ENCODE measurements at places on chromosomes 6 and 20.

GRCh38 chr20:8505476-8506200, 373.6 kb downstream of the PLCB1 start:
- DNase-seq = no peak

DNA sequence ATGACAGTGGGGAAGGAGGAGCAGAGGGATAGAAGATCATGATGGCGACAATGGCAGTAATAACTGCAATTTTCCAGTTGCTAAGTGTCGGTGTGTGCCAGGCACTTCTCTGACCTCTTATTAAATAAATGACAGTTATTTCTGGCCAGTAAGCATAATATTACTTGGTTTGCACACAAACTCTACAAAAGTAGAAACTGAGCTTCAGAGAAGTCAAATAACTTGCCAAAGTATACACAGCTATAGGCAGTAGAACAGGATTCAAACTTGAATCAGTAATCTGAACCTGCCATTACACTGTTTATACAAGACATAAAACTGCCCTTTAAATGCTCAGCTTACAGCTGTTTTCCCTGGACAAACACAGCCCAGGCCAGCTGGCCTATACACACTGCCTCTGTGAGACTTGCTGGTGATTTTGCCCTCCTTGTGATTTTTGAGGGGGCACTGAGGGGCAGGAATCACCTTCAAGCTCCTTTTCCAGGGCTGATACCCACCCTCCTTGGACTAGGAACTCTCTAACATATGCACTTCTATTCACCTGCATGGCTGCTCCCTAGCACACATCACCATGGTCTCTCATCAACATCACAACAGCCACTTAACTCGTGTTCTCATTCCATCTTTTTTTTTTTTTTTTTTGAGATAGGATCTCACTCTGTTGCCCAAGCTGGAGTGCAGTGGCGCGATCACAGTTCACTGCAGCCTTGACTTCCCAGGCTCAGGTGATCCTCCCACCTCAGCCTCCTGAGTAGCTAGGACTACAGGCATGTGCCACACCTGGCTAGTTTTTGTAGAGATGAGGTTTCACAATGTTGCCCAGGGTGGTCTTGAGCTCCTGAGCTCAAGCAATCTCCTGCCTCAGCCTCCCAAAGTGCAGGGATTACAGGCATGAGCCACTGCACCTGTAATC, 63.6 kb downstream of the SLC23A2 start:
- DNase-seq = no peak

- DNase-seq = no peak
These were observed 317.3 kb upstream of the CNR1 start for GRCh38 chr6:88483424-88483823.

DNA sequence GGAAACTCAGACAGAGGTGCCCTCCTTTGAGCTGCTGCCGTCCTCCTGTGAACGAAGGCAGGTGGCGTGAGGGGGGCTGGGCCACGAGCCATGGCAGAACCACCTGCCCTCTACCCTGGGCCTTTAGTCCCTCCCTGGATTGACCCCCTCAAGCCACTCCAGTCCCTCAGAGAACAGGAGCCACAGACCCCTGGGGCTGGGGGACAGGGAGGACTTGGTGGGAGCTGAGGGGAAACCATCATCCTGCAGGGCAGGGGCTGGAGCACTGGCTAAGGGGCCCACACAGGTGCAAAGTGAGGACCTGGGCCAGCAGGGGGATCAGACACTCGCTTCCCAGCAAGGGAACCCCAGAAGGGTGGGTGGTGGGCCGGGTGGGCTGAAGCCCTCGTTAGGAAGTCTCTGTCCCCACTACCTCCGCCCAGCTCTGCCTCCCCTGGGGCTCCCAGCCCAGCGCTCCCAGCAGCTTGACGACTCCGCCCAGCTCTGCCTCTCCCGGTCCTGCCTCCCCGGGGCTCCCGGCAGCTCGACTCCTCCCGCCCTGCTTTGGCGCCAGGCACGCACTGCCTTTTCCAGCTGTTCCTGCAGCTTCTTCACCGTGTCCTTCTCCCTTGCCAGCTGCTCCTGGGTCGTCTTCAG, 44.4 kb downstream of the DSTN start:
- DNase-seq = peak; percentile 20

- DNase-seq = no peak
These were observed 75.9 kb downstream of the ATG5 start for GRCh38 chr6:106249658-106250057.

GRCh38 chr20:6819599-6819998, 52.1 kb downstream of the BMP2 start:
- no peak for DNase-seq

- no peak for DNase-seq
These were observed 58.5 kb downstream of the SCAF8 start for GRCh38 chr6:154791556-154792317.

DNA sequence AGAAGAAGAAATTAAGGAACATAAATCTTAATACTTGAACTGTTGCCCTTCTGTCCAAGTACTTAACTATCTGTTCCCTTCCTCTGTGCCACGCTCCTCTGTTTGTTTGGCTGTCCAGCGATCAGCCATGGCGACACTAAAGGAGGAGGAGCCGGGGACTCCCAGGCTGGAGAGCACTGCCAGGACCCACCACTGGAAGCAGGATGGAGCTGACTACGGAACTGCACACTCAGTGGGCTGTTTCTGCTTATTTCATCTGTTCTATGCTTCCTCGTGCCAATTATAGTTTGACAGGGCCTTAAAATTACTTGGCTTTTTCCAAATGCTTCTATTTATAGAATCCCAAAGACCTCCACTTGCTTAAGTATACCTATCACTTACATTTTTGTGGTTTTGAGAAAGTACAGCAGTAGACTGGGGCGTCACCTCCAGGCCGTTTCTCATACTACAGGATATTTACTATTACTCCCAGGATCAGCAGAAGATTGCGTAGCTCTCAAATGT, 17.1 kb downstream of the IRF4 start:
- DNase-seq = no peak
